ENCODE measurements at places on chromosomes 12 and 14. TPM values are rescaled to one million over a fixed set of nuclear protein-coding genes. Genes with fewer than 3 reads are reported as not detected.

RILPL2 gene
- 6.2 TPM for total RNA-seq

DNA sequence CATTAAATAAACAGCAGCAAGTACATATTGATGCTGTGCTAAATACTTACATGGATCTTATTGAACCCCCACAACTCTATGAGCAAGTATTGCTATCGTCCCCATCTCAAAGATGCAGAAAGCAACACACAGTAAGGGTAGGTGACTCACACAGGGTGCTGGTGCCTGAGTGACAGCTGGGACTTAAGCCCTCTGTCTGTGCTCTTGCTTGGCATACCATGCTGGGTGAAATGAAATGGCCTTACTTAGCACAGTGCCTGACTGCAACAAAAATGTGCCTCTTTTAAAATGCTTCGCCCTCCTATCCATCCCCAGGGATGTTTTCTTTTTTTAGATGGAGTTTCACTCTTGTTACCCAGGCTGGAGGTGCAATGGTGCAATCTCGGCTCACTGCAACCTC is 788 bp downstream of the TEX52 start:
- no peak for DNase-seq

CCDC60 gene
- total RNA-seq, result not detected

GRCh38 chr12:48810903-48811431 is 7.3 kb upstream of the CACNB3 start:
- DNase-seq, result no peak

- peak; percentile 84 for DNase-seq
Observed at GRCh38 chr14:91872011-91872501, 4.7 kb upstream of the TC2N start.

DNA sequence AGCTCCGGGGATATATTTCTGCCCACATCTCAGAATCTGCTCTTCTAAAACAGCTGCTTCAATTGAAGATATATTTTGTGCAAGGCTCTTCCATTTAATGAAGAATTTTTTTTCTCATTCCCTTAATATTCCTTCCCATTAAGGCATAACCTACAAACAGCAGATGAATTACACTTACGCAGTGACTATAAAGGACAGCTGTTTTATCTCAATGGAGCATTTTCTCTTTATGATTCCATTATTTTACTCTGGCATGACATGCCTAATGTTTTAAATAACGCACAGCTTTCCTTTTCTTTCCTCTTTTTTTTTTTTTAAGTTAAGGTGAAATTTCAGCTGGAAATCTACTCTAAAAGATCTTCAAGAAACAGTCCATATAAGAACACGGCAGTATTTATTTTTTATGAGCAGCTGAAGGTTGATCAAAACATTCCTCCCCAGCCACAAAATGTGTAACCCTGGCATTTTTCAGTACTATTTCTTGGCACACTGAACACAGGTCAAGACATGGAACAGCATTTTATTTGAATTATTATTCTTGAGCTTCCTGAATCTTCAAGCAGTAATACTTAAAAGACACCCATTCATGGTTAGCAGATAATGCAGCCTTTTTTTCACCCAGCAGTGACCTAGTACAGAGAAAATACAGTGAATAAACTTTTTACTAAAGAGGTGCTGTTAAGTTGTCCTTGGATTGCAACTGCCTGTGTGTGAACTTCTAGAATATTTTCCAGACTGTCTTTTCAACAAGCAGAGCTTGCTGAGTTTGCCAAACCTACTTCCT is 118.1 kb upstream of the FOXN3 start:
- no peak for DNase-seq

- no peak for DNase-seq
Observed at GRCh38 chr14:104523546-104523935, 56.0 kb upstream of the C14orf180 start.

IL26 gene
- not detected for total RNA-seq

PLBD2 gene
- total RNA-seq, result 39.5 TPM

- DNase-seq, result peak; percentile 89
Observed at GRCh38 chr14:75450381-75451276, 22.8 kb downstream of the JDP2 start.

- no peak for DNase-seq
Observed at GRCh38 chr12:131830914-131831571, 2.9 kb downstream of the MMP17 start.

DNA sequence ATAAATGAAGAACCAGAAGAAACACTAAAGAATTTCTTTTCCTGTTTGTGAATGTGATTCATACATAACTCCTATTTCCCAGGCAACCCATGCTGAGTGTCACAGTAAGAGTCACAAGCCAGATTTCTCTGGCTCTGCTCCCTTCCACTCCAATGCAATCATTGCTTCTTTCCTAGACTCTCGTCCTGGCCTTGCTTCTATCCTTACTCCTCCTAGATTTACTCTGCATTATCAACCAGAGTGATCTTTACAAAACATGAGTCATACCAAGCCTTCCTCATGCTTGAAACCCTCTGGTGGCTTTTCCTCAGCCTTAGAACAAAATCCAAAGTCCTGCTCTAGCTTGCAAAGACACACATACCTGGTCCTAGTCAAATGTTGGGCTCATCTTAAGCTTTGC is 13.3 kb downstream of the IL22 start:
- peak; percentile 16 for DNase-seq

C1S gene
- 319 TPM for total RNA-seq

PRB2 gene
- not detected for total RNA-seq

TMEM30B gene
- 97.8 TPM for total RNA-seq

- DNase-seq, result no peak
Observed at GRCh38 chr12:67546746-67547145, 101.8 kb upstream of the DYRK2 start.

DNA sequence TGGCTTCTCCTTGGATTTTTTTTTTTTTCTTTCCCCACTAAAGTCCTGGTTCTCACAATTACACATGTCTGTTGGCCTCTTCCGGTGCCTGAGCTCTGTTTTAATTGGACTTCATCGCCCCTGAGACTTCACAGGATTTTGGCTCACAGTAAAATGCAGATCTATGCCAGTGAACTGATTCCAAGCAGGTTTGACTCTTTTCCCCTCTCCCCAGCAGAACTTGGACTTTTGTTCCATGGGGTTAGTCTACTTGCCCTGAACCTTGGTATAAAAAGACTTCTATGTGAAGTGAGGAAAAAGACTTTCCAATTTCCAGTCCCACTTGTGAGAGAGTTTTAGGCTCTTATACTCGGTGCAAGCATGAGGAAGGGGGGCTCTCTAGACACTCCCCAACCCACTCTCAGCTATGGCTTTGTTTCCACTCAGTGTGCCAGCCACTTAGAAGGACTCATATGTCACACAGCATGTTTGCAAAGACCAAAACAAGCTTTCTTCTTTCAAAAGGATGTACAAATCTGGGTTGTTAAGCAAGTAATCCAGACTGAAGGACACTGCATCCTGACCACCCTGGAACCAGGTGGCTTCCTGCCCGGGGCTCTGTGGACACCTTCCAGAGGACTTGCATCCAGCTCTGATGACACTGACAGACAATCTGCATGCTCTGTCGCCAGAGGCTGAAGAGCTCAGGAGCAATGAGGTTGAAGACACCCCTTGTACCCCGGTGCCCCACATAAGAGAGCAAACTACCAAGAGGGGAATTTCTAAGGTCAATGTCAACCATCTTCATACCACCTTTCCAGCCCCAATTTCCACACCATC is 221.9 kb upstream of the EGLN3 start:
- no peak for DNase-seq

SERPINA10 gene
- total RNA-seq, result 0.32 TPM

- DNase-seq, result no peak
Observed at GRCh38 chr14:78610994-78611393, 440.8 kb downstream of the NRXN3 start.

- no peak for DNase-seq
Observed at GRCh38 chr12:44294649-44295048, 458.8 kb downstream of the TMEM117 start.

- DNase-seq, result no peak
Observed at GRCh38 chr14:34187519-34188044, 236.7 kb upstream of the EGLN3 start.

- no peak for DNase-seq
Observed at GRCh38 chr14:90405101-90405500, 8.3 kb downstream of the CALM1 start.

DNA sequence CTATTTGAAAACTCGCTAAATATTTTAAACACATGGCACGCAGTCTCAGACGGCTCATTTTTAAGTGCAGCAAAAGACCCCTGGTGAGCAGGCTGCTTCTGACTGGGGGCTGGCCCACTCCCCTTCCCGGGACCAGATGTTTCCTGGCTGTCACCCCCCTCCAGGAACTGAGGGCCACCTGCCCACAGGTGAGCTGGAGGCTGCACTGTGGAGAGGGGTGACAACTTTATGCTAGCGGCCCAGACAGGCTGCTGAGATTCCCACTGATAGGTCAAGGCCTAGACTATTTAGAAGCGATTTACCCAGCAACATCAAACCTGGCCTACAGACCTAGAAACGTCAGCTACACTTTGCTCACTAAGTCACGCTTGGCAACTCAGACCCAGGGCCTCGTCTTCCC is 92.1 kb downstream of the BCL11B start:
- no peak for DNase-seq

DNA sequence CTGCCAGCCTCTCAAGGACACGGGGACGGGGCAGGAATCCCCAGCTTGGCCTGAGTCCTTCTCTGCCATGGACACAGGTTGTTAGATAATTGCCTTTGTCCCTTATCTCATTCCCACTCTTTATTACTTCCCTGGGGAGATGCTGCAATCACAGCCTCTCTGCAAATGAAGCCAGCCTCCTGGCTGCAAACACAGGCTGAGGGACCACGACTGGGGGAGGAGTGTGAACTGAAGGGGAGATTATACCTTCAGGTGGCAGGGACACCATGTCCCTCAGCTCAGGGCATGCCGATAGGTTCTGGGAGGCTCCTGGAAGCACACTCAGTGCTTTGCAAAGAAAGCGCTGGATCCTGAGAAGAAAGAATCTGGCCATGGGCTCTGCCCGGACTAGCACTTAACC is 16.1 kb upstream of the CHGA start:
- no peak for DNase-seq

ARMH4 gene
- total RNA-seq, result 10.0 TPM

C14orf132 gene
- total RNA-seq, result 9.5 TPM

- no peak for DNase-seq
Observed at GRCh38 chr12:12319451-12320183, 30.4 kb downstream of the MANSC1 start.

IFNG gene
- 0.66 TPM for total RNA-seq

TAS2R9 gene
- total RNA-seq, result not detected

NRIP2 gene
- total RNA-seq, result 3.2 TPM

FZD10 gene
- total RNA-seq, result 1.1 TPM

DNA sequence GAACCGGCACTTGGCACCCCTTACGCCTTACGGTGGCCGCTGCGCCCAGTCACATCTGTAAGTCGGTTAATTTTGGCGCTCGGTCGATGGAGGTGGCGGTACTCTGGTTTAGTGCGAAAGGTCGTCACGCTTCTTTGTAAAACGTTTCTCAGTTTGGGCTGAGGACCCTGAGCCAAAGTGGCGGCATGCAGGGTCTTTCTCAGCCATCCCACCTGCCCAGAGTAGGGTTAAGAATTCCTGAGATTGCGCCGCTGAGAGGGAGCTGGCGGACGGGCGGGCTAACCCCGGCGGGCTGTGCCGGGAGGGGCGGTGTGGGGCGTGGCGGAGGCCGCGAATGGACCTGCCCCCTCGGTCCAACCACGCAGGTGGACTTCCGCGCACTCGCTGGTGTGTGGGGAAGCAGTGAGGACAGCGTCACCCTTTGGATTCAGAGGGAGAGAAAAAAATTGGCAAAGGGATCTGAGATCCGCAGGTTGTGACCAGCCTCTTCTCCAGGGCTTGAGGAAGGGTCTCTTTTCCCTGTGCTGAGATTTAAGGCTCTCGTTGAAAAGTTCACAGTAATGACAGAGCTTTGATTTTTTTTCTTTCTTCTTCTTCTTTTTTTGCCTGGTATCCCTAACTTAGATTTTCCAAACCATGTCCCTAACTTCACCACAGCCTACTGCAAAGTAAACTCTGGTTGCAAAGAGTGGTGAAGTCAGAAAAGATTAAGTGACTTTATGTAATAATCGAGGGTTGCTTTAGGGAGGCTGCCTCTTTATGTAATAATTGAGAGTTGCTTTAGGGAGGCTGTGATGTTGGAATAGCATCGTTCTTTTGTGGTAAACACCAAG is 602 bp upstream of the FBXO33 start:
- peak; percentile 91 for DNase-seq

DNA sequence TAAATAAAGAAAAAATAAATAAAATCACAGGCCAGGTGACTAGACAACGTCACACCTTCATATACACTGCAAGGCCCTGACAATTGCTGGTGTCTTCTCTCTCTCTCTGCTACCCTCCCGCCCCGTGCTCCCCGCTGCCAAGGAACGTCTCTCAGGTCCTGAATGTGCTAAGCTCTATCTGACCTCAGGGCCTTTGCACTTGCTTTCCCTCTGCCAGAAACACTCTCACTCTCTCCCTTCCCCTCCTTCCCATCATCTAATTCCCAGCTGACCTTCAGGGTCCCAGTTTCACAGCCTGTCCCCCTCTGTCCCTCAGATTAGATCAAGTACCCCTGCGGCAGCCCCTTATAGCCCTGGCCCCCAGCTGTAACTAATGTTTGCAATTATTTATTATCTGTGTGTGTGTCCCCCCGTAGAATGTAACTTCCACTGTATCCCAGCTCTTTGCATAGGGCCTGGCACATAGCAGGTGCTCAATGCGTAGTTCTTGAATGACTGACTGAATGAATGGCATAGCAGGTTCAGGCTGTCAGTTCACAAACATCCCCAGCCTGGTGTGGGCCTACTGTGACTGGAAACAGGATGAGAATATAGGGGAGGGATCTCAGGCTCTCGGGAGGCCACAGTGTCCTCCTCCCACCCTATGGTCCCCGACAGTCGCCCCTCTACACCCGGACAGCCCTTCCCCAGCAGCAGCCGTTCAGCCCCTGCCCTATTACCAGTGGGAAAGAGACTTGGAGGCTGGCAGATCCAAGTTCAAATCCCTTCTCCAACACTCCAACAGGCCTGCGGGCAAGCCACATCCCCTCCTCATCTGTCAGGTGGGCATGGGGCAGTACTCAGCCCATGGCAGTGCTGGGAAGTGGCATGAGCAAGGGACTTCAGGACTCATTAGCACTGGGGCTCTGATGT is 6.6 kb downstream of the BEGAIN start:
- DNase-seq, result no peak

TAS2R13 gene
- total RNA-seq, result 0.78 TPM

AQP5 gene
- total RNA-seq, result 1.6 TPM

DNA sequence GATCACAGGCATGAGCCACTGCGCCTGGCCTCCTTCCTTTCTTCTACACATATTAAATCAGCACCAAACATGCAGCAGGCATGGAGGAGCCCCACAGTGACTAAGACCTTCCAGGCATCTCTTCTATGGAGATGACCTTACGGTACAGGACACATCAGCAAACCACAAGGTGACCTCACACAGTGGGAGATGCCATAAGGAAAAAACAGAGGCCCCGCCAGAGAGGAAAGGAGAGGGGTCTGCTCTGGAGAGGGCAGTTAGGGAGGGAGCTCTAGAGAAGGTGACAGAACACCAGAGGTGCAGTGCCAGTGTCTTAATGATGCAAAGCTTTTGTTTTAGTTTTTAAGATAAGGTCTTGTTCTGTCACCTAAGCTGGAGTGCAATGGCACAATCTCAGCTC is 81.1 kb upstream of the ESRRB start:
- DNase-seq, result no peak

- no peak for DNase-seq
Observed at GRCh38 chr14:38405851-38406635, 150.2 kb upstream of the CLEC14A start.

All from mucosa of gallbladder (tissue), 1 donor.